Endodermal cell (in vitro differentiated cells): ENCODE measurements at places on chromosomes 2 and 18. TPM values are rescaled to one million over a fixed set of nuclear protein-coding genes. Genes with fewer than 3 reads are reported as not detected.

Gene RGPD3
- total RNA-seq, result 0.28 to 0.49 TPM (median 0.44 TPM) in 3 replicates

Gene TTN
- 36.1 to 126 TPM (median 118 TPM) in 3 replicates for total RNA-seq

Gene GRHL1
- total RNA-seq, result 1.2 to 2.9 TPM (median 2.2 TPM) in 3 replicates

Gene HSPD1
- total RNA-seq, result 588 and 626 TPM in 2 replicates

Gene RND3
- 7.8 and 9.4 TPM in 2 replicates for total RNA-seq

Gene RAX
- total RNA-seq, result 0.18 to 5.3 TPM (median 0.63 TPM) in 3 replicates

GRCh38 chr2:206981739-206982340, 42.5 kb downstream of the CPO start:
- no peaks in the 10 kb centered on the region for H3K36me3 ChIP-seq
- H3K4me1 ChIP-seq, result peaks cover 3% of the 10 kb centered on the region
- no peaks in the 10 kb centered on the region for H3K27me3 ChIP-seq
- no peak overlapping the region for H3K4me3 ChIP-seq
- no peak overlapping the region for H3K27ac ChIP-seq

DNA sequence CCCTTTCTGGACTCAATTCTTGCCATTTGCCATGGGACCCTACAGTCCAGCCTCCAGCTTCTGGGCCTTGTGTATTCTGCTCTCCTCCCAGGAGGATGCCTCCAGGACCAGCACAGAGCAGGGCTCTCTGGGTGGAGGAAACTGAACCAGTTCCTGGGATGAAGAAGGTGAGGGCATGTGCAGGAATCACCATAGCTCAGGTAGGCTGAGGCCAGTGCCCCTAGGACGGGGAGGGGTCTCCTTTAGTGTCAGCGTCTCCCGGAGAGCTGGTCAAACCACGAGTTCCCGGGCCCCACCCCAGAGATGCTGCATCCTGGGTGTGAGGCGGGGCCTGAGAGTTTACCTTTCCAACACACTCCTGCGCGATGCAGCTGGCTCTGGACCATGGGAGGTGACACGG, 5.8 kb upstream of the PRELID3A start:
- no peak overlapping the region for H3K27ac ChIP-seq
- DNase-seq, result no peak
- H3K36me3 ChIP-seq, result no peaks in the 10 kb centered on the region
- no peaks in the 10 kb centered on the region for H3K4me1 ChIP-seq
- H3K27me3 ChIP-seq, result peaks cover 35% of the 10 kb centered on the region
- no peak overlapping the region for H3K4me3 ChIP-seq

GRCh38 chr2:29417630-29418029, 302.4 kb downstream of the CLIP4 start:
- no peaks in the 10 kb centered on the region for H3K27me3 ChIP-seq
- H3K36me3 ChIP-seq, result no peaks in the 10 kb centered on the region
- no peak for DNase-seq
- H3K4me3 ChIP-seq, result no peak overlapping the region
- H3K4me1 ChIP-seq, result peaks cover 4% of the 10 kb centered on the region

- no peaks in the 10 kb centered on the region for H3K27me3 ChIP-seq
- no peak overlapping the region for H3K4me3 ChIP-seq
- no peak for DNase-seq
- H3K4me1 ChIP-seq, result peaks cover 8% of the 10 kb centered on the region
- H3K27ac ChIP-seq, result no peak overlapping the region
These were observed 80.5 kb downstream of the HAUS1 start for GRCh38 chr18:46184727-46185126.

GRCh38 chr2:15747603-15748471, 156.2 kb downstream of the DDX1 start:
- no peaks in the 10 kb centered on the region for H3K36me3 ChIP-seq
- peaks cover 5% of the 10 kb centered on the region for H3K27me3 ChIP-seq
- peaks cover 9% of the 10 kb centered on the region for H3K4me1 ChIP-seq
- DNase-seq, result peak; percentile 93
- H3K27ac ChIP-seq, result peak overlapping the region; percentile 57

DNA sequence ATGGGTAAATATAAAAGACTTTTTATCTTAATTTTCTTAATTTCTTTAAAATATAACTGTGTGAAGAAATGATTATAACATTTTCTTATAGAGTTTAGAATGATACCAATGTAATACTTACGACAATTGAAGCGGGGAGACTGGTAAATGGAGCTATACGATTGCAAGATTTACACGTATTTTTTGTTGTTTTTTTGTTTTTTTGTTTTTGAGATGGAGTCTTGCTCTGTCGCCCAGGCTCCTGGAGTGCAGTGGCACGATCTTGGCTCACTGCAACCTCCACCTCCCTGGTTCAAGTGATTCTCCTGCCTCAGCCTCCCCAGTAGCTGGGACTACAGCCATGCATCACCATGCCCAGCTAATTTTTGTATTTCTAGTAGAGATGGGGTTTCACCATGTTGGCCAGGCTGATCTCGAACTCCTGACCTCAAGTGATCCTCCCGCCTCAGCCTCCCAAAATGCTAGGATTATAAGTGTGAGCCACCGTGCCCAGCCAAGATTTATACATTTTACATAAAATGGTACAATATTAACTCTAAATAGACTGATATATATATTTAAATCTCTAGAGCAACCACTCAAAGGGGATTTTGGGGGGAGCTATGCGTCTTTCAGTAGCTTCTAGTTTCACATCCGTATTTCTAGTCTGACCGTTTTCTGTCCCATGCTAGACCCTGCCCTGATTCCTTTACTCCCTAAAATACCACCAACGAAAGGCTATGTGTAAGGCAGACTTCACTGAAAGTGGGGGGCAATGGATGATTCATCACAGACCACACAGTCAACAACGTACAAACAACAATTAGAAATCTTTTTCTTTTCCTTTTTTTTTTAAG, 28.2 kb upstream of the ATG16L1 start:
- H3K4me1 ChIP-seq, result no peaks in the 10 kb centered on the region
- no peak for DNase-seq
- no peaks in the 10 kb centered on the region for H3K27me3 ChIP-seq
- H3K36me3 ChIP-seq, result no peaks in the 10 kb centered on the region
- no peak overlapping the region for H3K27ac ChIP-seq
- H3K4me3 ChIP-seq, result no peak overlapping the region

DNA sequence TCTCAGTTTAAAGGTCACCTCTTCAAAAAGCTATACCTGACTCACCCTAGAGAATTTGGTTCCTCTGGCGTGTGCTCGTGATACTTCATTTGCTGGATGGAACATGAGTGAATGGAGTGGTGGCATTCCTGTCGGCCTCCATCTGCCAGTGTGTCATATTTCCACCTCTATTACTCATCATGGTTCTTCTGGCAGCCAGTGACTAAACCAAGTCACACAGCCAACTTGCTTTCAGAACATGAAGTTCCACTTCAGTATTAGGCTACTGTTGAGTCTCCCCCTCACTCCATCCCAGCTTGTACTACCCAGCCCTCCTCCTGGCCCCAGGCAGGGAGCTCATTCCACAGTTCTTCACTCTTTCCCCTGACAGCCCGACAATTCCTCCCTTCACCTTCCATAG, 169.8 kb downstream of the MREG start:
- no peaks in the 10 kb centered on the region for H3K27me3 ChIP-seq
- no peaks in the 10 kb centered on the region for H3K36me3 ChIP-seq
- no peak for DNase-seq
- H3K4me3 ChIP-seq, result no peak overlapping the region
- no peak overlapping the region for H3K27ac ChIP-seq

- no peak for DNase-seq
- H3K27me3 ChIP-seq, result no peaks in the 10 kb centered on the region
- H3K36me3 ChIP-seq, result no peaks in the 10 kb centered on the region
- H3K4me1 ChIP-seq, result no peaks in the 10 kb centered on the region
- no peak overlapping the region for H3K4me3 ChIP-seq
These were observed 937.7 kb downstream of the CPS1 start for GRCh38 chr2:211494085-211494484.

DNA sequence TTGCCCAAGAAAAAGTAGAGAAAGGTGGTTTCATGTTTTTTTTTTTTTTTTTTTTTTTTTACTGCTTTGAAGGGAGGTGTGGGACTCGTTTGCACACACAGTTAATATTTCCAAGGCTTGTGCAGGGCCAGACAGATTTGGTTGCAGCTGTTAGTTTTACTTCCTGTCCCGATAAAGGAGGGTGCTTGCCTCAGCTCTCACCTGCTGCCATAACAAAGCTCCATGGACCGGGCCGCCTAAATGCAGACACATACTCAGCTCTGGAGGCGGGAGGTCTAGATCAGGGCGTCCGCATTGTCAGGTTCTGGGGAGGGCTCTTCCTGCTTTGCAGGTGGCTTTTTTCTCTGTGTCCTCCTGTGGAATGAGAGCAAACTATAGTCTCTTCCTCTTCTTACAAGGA, 69.9 kb downstream of the ODC1 start:
- no peaks in the 10 kb centered on the region for H3K36me3 ChIP-seq
- no peak overlapping the region for H3K27ac ChIP-seq
- no peak overlapping the region for H3K4me3 ChIP-seq
- DNase-seq, result no peak
- H3K27me3 ChIP-seq, result no peaks in the 10 kb centered on the region

GRCh38 chr2:192560326-192560725, 365.6 kb upstream of the TMEFF2 start:
- no peak overlapping the region for H3K4me3 ChIP-seq
- no peaks in the 10 kb centered on the region for H3K4me1 ChIP-seq
- H3K36me3 ChIP-seq, result no peaks in the 10 kb centered on the region
- H3K27ac ChIP-seq, result no peak overlapping the region

DNA sequence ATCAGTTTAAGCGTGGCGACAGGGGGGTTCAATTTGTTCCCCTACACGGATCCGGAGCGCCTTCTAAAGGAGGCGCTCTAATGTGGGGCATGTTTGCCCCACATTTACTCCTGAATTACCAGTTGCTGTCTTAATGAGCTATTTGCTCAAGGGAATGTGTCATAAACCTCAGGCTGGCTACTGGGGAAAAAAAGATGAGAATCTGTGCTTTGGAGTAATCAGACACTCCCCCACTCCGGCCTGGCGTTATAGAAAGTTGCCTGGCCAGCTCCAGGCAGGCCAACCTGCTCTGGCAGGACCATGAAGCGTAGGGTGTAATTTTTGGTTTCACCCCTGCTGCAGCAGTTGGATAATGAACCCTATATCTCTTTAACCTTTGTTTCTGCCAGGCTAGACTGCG, 31.0 kb upstream of the MAP3K20 start:
- peaks cover 6% of the 10 kb centered on the region for H3K4me1 ChIP-seq
- no peaks in the 10 kb centered on the region for H3K36me3 ChIP-seq
- H3K4me3 ChIP-seq, result no peak overlapping the region
- H3K27me3 ChIP-seq, result no peaks in the 10 kb centered on the region

- DNase-seq, result no peak
- no peaks in the 10 kb centered on the region for H3K4me1 ChIP-seq
- no peak overlapping the region for H3K4me3 ChIP-seq
These were observed 105.3 kb upstream of the FOSL2 start for GRCh38 chr2:28287256-28287915.

- H3K4me1 ChIP-seq, result no peaks in the 10 kb centered on the region
- peak overlapping the region; percentile 88 for H3K4me3 ChIP-seq
- H3K27me3 ChIP-seq, result no peaks in the 10 kb centered on the region
- no peaks in the 10 kb centered on the region for H3K36me3 ChIP-seq
- peak; percentile 96 for DNase-seq
These were observed 5.6 kb upstream of the IMP4 start for GRCh38 chr2:130336877-130337734.

DNA sequence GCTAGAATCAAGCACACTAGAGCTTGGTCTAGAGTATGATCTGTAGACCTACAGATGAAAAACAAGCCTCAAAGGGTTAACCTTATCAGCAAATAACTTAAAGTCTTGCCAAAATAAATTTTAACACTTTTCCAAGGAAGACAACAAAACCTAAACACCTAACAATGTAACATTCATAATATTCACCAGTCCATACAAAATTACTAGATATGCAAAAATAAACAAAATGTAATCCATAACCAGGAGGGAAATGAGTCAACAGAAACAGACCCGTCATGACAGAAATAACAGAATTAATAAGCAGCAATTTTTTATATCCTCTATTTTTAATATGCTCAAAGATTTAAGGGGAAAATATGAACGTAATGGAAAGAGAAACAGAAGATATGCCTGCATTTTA, 36.1 kb downstream of the TRAK2 start:
- H3K27ac ChIP-seq, result no peak overlapping the region
- no peak overlapping the region for H3K4me3 ChIP-seq
- no peaks in the 10 kb centered on the region for H3K27me3 ChIP-seq
- peaks cover 2% of the 10 kb centered on the region for H3K36me3 ChIP-seq

GRCh38 chr2:63610525-63610924, 21.8 kb downstream of the MDH1 start:
- H3K4me3 ChIP-seq, result no peak overlapping the region
- H3K4me1 ChIP-seq, result peaks cover 8% of the 10 kb centered on the region
- H3K36me3 ChIP-seq, result peaks cover 28% of the 10 kb centered on the region
- DNase-seq, result no peak
- H3K27ac ChIP-seq, result no peak overlapping the region

DNA sequence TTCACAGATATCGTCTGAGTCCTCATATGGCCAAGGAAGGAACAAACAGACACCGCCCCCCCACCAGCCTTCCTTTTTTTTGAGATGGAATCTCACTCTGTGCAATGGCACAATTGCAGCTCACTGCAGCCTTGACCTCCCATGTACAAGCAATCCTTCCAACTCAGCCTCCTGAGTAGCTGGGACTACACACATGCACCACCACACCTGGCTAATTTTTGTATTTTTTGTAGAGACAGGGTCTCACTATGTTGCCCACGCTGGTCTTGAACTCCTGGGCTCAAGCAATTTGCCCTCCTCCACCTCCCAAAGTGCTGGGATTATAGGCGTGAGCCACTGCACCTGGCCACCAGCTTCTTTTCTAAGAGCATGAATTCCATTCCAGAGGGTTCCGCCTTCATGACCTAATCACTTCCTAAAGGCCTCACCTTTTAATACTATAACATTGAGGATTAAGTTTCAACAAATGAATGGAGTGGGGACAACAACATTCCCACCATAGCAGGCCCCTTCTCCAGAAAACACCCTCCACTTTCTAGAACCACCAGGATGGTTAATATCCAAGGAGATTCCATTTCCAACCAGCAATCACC, 2.2 kb upstream of the TMBIM1 start:
- H3K36me3 ChIP-seq, result no peaks in the 10 kb centered on the region
- H3K4me3 ChIP-seq, result no peak overlapping the region
- H3K4me1 ChIP-seq, result peaks cover 22% of the 10 kb centered on the region
- DNase-seq, result no peak
- H3K27ac ChIP-seq, result no peak overlapping the region
- H3K27me3 ChIP-seq, result no peaks in the 10 kb centered on the region

- H3K4me1 ChIP-seq, result no peaks in the 10 kb centered on the region
- H3K27ac ChIP-seq, result no peak overlapping the region
- no peaks in the 10 kb centered on the region for H3K36me3 ChIP-seq
- peaks cover 21% of the 10 kb centered on the region for H3K27me3 ChIP-seq
- H3K4me3 ChIP-seq, result no peak overlapping the region
- DNase-seq, result no peak
These were observed 6.9 kb downstream of the CREG2 start for GRCh38 chr2:101380376-101380775.

GRCh38 chr18:74856434-74856833, 258.8 kb downstream of the ZNF407 start:
- no peak for DNase-seq
- no peaks in the 10 kb centered on the region for H3K27me3 ChIP-seq
- H3K4me3 ChIP-seq, result no peak overlapping the region
- peak overlapping the region; percentile 15 for H3K27ac ChIP-seq

- peak overlapping the region; percentile 17 for H3K27ac ChIP-seq
- H3K4me3 ChIP-seq, result no peak overlapping the region
- H3K36me3 ChIP-seq, result no peaks in the 10 kb centered on the region
- peak; percentile 79 for DNase-seq
- peaks cover 15% of the 10 kb centered on the region for H3K4me1 ChIP-seq
These were observed 19.9 kb downstream of the SH2D6 start for GRCh38 chr2:85438201-85439024.
